Spleen (tissue), 13 donors: ENCODE measurements at places on chromosomes 11 and 22.

GRCh38 chr11:15038963-15039362 lies 34.4 kb upstream of the CALCB start:
- no peak for DNase-seq

DNA sequence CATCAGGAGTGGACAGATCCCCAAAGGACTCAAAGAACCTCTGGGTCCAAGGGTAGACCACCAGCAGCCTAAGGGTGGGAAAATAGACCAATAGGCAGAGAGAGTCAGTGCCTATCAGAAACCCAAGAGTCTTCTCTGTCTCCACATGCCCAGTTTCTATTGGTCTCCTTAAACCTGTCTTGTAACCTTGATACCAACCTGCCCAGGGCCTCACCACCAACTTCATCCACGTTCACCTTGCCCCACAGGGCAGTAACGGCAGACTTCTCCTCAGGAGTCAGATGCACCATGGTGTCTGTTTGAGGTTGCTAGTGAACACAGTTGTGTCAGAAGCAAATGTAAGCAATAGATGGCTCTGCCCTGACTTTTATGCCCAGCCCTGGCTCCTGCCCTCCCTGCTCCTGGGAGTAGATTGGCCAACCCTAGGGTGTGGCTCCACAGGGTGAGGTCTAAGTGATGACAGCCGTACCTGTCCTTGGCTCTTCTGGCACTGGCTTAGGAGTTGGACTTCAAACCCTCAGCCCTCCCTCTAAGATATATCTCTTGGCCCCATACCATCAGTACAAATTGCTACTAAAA lies at the start of gene HBB:
HBB (minus strand) TSS at position 340 of the 579 bp plus-strand sequence; CDS start at position 290, 50 bp downstream.
- DNase-seq: no peak

DNA sequence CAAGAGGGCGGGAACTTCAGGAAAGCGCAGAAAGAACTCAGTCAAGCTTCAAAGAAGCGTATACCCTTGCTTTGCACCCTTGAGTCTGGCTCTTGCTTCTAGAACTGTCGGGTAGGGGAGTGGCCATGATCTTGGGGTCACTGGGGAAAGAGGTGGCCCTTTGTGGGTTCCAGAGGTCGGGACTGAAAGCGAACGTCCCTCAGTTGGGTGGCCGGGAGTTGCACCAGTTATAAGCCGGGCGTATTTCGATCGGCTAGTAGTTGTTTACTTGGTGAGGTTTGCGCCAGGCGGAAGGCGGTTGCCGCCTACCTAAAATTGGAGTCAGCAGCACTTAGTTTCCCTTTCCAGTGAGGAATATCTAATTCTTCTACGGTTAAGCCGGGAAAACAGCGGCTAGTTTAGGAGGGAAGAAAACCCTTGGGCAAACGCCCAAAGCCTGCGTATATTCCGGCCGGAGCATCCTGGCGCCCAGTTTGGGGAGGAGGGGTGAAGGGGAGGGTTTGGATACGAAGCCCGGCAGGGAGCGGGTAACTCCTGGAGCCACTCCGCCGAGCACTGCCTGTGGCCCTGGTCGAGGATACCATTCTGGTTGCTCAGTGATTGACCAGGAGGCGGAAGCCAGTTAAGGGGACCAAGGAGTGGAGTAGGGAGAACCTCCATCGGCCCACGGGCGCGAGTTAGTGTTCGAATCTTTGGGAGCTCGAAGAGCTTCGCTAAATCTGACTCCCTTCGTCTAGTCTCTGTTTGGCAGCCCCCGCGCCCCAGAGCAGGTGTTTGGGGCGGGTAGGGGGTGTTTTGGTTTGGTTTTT lies 807 bp upstream of the WT1 start:
- DNase-seq: peak; percentile 70

GRCh38 chr22:17911887-17912286 lies 112.5 kb downstream of the MICAL3 start:
- no peak for DNase-seq

DNA sequence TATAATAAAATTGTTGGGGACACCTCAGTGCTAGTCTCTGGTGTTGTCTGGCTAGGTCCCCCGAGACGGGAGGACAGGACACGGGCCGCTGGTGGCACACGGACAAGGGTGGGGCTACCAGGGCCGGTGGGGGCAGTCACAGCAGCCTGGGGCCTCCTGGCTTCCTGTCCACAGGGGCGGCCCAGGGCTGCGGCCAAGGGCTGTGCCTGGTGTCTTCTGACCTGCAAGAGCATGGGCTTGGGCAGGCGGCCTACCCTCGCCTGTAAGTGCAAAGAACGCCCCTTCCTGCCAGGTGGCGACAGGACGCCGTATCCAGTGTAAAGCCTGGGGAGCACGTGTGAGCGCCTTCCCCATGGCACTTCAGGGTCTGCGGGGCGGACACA lies 3.6 kb downstream of the LRFN4 start:
- DNase-seq: no peak
